GM12865 (cell line): ENCODE measurements at places on chromosomes 13 and 19.

DNA sequence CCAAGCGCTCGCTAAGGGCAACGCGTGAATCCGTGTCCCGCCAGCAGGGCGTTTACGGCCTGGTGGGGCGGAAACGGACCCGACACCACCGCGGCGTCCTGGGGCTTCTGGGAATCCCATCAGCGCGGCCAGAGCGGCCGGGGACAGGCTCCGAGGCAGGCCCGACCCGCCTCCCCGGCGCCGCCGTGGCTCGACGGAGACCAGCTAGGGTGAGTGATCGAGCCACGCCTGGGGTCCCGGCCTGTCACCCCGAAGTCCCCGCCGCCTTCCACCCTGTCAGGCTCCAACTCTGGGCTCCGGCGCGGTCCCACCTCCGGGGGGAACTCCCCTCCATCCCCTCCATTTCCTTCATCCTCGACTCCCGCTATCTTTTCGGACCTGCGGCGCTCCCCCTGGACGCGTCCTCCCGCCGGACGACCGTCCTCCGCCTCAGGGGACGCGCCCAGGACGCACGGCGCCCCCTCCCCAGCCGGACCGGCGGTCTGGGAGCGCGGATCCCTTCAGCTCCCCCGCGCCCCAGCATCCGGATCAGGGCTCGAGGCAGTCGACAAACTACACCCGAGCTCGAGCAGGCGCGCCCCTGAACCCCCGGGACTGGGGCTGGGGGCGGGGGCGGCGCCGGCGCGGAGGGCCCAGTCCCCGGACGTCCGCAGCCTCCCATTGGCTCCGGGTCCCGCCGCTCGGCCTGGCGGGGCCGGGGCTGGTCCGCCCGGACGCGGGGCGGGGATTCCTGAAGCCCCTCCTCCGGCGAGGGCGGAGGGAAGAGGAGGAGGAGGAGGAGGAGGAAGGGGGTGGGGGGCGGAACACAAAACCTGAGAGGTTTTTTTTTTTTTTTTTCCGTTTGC lies 638 bp upstream of the BICRA start:
- peak; percentile 97 for DNase-seq

- DNase-seq = no peak
Measured at GRCh38 chr13:111912453-111912866, 154.5 kb upstream of the SOX1 start.

GRCh38 chr13:66001140-66001539 lies 1229.0 kb downstream of the PCDH9 start:
- no peak for DNase-seq

DNA sequence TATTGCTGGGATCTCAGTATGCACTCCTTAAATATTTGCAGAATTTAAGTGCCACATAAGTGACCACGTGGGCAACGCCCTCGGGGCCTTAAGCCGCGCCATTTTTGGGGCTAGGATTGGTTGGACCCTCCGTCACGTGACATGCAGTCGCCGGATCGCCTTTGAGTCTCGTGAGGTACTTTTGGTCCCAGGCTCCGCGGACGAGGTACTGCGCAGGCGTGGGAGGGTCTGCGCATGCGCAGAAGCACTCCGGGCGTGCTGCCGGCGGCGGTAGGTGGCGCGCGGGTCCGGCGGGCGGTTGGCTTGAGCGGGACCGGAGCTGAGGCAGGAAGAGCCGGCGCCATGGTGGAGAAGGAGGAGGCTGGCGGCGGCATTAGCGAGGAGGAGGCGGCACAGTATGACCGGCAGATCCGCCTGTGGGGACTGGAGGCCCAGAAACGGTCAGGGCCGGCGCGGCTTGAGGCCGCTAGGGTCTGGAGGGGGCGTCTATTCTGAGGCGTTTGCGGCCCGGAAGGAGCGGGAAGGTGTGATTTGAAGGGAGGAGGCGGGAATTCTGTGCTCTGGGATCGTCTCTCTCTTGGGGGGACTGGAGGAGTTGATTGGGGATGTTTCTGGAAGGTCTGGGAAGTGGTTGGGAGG lies at the start of gene SAE1:
TSS of gene SAE1 (plus strand) at position 247 of the 639 bp plus-strand sequence. CDS start at position 343, 96 bp downstream.
- peak; percentile 100 for DNase-seq

DNA sequence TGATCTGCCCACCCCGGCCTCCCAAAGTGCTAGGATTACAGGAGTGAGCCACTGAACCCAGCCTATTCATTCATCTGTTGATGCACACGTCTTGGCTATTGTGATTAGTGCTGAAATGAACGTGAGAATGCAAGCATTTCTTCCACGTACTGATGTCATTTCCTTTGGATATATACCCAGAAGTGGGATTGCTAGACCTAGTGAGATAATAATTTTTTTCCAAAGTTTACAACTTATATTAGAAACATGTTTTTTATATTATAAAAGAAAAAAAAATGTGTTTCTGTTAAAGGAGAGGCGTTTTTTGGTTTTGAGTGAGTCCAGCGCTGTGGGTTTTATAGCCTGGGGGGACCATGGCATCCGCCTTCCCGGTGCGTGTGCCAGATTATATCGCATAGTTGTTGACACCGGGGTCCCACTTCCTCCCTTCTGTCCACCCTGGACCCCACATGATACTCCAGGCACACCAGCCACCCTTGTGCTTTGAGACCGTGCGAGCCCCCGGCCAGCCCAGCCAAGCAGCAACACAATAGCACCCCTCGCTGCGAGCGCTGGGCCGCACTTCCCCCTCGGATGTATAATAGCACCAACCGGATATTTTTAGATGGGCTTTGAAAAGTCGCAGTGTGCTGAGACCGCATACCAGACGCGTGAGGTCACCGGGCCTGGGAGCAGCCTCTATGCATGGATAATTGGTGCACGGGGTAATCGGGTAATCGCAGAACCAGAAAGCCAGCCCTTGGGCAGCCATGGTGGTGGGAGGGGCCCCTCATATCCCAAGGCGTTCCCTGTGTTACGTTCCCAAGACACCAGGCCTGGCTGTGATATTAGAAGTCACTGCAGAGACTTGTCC lies 59.6 kb downstream of the MYO9B start:
- peak; percentile 92 for DNase-seq

DNA sequence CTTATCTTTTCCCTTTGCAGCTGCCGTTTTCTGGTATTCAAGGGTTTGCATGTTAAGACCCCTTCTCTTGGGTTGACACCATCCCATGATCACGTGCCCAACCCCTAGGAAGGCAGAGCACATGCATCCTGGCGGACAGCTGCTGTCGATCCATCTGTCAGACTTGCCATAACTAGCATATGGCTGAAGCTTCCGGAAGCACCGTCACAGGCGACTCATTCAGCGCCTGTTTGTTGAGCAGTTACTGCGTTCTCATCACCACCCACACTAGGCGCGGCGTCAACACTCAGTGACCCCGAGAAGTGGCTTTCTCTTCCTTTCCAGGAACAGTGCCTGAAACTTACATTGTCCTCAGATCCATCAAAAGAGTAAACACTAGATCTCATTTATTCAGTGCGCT lies 93.6 kb downstream of the SOX1 start:
- DNase-seq = no peak

- DNase-seq = no peak
Measured at GRCh38 chr13:73693215-73693614, 441.0 kb downstream of the KLF12 start.

- no peak for DNase-seq
Measured at GRCh38 chr19:53898636-53899341, 10.3 kb upstream of the CACNG7 start.

DNA sequence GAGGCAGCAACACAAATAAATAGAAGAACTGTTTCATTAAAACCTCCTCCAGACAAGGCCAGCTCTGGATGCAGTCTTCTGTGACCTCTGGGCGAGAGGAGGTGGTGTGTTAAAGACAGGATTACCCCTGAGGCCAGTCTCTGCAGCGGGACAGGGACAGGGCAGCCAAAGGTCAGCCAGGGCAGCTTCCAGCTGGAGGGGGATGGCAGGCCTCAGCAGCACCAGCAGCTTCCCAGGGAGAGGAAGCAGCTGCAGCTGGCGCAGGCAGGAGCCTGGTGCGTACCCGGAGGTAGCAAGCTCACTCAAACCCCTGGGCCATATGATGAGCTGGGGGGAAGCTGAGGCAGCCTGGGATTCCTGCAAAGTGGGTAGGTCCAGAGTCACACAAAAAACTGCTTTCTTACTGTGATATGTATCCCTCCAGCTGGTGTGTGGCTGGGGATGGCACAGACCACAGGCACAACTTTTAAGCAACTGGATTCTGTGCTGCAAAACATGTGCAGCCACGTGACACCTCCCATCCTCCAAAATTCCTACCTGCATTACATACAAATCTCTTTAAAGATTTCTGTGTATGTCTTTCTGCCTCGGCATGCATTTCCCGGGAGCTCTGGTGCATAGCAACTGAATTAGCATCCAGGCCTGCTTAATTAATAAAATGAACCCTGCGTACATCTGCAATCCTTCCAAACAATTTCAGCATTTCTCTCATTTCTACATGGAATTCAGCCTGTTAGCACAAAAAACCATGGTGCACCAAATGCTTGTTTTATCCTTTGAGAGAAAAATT lies 238.3 kb upstream of the MAB21L1 start:
- DNase-seq = no peak
